Activated CD4-positive, CD25-positive, alpha-beta regulatory T cell (primary cell): ENCODE measurements at places on chromosomes 2 and 18.

- no peak for DNase-seq
These were observed 48.7 kb upstream of the NBEAL1 start for GRCh38 chr2:202965810-202966460.

DNA sequence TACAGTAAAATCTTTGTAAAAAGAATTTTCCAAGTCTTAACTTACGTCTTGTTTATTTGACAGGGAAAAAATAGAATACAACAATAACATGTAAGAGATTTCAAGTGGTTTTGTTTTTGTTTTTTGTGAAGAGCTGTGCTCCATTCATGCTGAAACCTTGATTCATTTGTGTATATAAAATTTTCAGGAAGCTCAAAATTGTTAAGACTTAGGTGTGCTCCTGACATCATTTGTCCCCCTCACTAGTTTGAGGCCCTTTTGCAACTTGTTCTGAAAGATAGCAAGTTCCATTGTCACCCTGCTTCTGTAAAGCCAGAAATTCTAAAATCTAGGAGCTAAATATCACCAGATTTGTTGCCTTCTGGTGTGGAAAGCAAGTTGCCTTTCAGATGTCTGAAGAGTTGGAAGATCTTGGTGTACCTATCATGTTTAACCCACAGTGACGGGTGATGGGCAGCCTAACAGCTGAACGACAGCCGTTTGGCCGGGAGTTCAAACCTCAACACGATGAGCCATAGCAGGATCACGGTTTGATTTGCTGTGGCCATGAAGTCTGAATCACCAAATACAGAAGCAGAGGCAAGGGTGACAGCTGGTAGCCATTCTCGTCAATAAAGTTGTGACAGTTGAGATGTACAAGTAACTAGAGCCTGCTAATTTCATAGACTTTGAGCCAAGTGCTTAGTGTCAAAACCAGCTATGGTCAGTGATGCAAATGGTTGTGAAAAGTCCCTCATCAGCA, 205.5 kb upstream of the SP5 start:
- DNase-seq: no peak

- no peak for DNase-seq
These were observed 150.5 kb upstream of the L3MBTL4 start for GRCh38 chr18:6564950-6565814.

DNA sequence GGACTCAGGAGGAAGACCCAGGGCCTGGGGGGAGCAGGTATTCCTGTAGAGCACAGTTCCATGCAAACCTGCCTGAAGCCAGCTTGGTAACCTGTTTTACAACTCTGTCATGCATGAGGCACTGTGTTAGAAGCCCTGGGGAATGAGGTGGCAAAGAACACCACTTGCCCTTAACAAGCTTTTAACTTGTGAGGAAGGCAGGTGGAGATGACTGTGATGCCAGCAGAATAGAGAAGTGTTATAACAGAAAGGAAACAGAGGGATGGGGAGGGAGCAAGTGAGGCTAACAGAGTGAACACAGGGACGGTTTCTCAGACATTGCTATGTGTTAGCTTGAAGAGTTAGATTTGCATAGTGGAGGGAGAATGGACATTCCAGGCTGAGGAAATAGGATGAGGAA, 11.5 kb upstream of the IL1A start:
- DNase-seq: no peak

GRCh38 chr18:41351430-41351829, 603.6 kb upstream of the PIK3C3 start:
- no peak for DNase-seq

DNA sequence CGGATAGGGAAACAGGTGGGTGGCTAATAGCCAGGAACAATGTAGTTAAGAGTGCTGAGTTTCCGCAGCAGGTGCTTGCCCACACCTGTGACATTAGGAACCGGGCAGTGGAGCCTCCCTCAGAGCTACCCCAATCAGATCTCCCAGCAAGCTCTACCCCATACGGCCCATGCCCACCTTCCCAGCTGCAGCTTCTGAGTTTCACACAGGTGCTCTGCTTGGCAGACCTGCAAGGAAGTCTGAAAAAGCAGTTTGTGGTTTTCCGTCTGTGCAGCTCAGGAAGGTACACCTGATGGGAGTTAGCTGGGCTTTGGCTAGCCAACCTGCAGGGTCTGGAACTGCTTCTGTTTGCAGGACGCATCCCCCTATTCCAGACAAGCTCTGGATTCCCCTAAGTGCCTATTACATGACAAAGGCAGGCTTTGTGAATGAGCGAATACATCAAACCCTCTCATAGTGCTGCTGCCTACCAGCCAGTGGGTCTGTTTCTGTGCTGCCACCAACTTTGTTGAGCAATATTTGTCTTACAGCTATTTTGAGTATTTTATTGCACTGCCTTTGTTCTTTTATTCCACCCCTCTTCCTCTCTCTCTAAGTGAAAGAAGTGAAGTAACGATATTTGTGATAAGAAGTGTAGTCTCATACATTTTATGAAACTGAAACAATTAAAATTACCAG, 24.7 kb upstream of the CEP68 start:
- no peak for DNase-seq
